ENCODE measurements at places on chromosomes 16 and 17.

GRCh38 chr17:38844261-38844757 is 9.2 kb downstream of the RPL23 start:
- no peak overlapping the region for H3K27ac ChIP-seq
- H3K27me3 ChIP-seq = no peaks in the 10 kb centered on the region
- H3K4me1 ChIP-seq = no peaks in the 10 kb centered on the region
- no peak for DNase-seq
- H3K4me3 ChIP-seq = no peak overlapping the region

GRCh38 chr16:80006241-80007215 is 406.0 kb upstream of the MAF start:
- H3K27ac ChIP-seq = no peak overlapping the region
- H3K4me1 ChIP-seq = no peaks in the 10 kb centered on the region
- H3K4me3 ChIP-seq = no peak overlapping the region
- no peak for DNase-seq
- H3K36me3 ChIP-seq = no peaks in the 10 kb centered on the region

DNA sequence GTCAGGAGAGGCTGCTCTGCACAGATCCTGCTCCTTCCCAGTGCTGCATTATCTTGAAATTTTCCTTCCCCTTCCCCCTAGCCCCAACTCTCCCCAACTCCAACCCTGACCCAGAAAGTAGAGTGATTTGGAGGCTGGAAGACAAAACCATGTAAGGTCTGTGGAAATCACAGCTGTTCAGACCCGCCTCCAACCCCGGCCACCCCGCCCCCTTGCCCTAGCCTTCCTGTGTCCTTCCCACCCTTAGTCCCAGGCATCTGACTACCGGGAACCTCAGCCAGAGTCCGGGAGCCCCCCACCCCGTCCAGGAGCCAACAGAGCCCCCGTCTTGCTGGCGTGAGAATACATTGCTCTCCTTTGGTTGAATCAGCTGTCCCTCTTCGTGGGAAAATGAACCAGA is at the start of gene AOC3:
Gene AOC3, plus strand, starts transcription at position 246 of the 400 bp plus-strand sequence. Its CDS starts 145 bp downstream, at position 391.
- no peak for DNase-seq
- no peak within 1 kb of the TSS for H3K4me3 ChIP-seq
- no peaks in the 10 kb centered on the region for H3K36me3 ChIP-seq
- peaks cover 8% of the 10 kb centered on the region for H3K4me1 ChIP-seq
- H3K27ac ChIP-seq = no peak within 1 kb of the TSS

- no peak overlapping the region for H3K4me3 ChIP-seq
- no peak overlapping the region for H3K27ac ChIP-seq
- H3K27me3 ChIP-seq = no peaks in the 10 kb centered on the region
- no peak for DNase-seq
Measured at GRCh38 chr16:59683709-59684108, 949.6 kb upstream of the GOT2 start.

GRCh38 chr17:36939802-36940312 is 2.6 kb downstream of the LHX1 start:
- no peaks in the 10 kb centered on the region for H3K36me3 ChIP-seq
- DNase-seq = no peak
- no peak overlapping the region for H3K4me3 ChIP-seq

GRCh38 chr16:12362482-12363458 is 386.2 kb downstream of the SNX29 start:
- no peaks in the 10 kb centered on the region for H3K27me3 ChIP-seq
- H3K36me3 ChIP-seq = no peaks in the 10 kb centered on the region
- no peak overlapping the region for H3K4me3 ChIP-seq
- no peak overlapping the region for H3K27ac ChIP-seq
